ENCODE measurements at places on chromosomes 6 and 20.

GRCh38 chr20:34585019-34585418, 26.5 kb downstream of the MAP1LC3A start:
- no peak for DNase-seq

- DNase-seq: no peak
Measured at GRCh38 chr6:113403966-113404595, 453.1 kb upstream of the MARCKS start.

GRCh38 chr6:33073431-33073871, at the start of gene HLA-DPA1:
Gene HLA-DPA1 (minus strand): TSS chr6:33073649.
- no peak for DNase-seq

GRCh38 chr20:23244156-23244915, 106.3 kb upstream of the NXT1 start:
- DNase-seq: no peak

- DNase-seq: no peak
Measured at GRCh38 chr6:3696525-3697088, 54.9 kb downstream of the PXDC1 start.

GRCh38 chr20:12156252-12156651, 238.6 kb downstream of the BTBD3 start:
- no peak for DNase-seq

- no peak for DNase-seq
Measured at GRCh38 chr6:40331545-40331944, 255.6 kb downstream of the LRFN2 start.

DNA sequence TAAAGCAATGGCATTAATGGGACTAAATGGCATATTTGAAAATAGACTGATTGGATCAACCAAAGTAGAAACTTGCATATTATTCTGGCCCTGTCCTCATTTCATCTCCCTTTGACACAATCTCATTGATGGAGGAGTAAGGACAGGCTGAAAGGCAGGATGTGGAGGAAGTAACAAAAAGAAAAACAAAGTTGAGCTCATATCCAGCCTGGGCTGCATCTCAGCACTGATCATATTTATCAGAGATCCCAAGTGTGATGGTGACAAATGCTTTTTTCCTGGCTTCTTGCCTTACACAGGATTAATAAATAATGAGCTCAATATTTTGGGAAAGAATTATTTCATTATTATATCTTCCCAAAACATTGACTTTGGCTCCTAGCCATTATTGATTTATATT, 622.7 kb downstream of the CD109 start:
- no peak for DNase-seq

- DNase-seq: no peak
Measured at GRCh38 chr6:162528538-162528937, 199.0 kb downstream of the PRKN start.

DNA sequence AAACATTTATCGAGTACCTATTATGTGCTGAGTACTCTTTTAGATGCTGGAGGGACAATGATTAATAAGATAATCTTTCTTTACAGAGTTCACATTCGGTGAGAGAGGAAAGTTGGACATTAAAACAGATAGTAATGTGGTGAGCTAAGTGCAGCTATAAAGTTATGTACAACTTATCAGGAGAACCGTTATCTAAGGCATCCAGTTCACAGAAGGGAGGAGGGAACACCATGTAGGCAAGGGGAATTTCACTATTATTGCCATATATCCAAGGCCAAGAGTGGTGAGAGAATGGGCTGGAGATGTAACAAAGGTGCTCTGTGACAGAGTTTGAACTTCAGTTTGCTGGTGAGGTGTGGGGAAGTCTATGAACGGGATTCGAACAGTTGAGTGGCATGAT, 105.8 kb downstream of the CARMIL1 start:
- DNase-seq: no peak

DNA sequence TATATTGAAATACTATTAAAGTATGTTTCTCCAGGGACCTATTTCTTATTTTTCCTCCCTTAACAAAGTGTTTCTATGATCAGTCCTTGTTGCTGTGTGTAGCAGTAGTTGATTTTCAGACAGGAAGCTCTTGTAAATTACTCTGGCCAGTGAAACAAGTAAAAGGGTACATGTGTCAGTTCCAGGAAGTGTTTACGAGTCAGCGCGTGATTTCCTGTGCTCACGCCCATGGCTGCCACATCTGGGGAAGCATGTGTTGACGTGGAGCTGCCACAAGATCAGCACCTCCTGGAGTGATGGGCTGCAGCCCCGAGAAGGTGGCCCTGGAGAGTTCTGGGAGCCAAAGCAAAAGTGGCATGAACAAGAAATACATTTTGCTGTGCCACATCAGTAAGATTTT, 38.6 kb upstream of the GGTLC1 start:
- no peak for DNase-seq

- DNase-seq: no peak
Measured at GRCh38 chr6:56243518-56244070, 3.8 kb downstream of the COL21A1 start.

DNA sequence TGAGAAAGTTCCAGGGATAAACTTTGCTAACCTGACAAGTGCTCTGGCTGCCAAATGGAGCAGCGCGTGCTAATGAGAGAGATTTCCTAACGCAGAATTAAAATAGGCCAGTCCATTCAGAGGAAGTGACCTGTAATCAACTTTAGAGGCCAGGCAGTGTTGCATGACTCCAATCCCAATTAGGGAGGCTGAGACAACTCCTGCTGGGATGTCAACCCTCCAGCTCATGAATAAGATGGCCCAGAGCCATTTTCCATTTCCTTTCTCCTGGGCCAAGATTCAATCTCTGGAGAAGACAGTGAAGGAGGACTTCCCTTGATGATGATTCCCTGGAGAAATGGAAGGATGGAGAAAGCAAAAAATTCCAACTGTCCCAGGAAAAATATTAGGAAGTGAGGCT, 241.5 kb upstream of the RNF24 start:
- no peak for DNase-seq

DNA sequence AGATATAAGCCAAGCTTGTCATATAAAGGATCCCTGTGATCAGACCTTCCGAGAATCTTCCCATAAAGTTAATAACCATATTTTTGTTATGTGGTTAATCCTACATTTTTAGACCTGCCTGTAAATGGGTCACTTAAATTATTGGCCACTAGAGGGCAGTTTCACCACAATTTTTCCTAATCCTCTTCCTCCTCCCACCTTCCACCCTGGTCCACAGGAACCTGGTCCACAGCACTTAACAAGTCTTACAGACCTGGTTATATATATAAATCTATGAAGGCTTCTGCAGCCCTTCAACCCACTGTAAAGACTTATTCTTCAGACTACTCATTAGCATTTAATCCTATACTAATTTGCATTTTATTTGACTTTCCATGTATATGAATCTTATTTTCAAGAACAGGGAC, 28.3 kb downstream of the MRS2 start:
- DNase-seq: peak; percentile 23

DNA sequence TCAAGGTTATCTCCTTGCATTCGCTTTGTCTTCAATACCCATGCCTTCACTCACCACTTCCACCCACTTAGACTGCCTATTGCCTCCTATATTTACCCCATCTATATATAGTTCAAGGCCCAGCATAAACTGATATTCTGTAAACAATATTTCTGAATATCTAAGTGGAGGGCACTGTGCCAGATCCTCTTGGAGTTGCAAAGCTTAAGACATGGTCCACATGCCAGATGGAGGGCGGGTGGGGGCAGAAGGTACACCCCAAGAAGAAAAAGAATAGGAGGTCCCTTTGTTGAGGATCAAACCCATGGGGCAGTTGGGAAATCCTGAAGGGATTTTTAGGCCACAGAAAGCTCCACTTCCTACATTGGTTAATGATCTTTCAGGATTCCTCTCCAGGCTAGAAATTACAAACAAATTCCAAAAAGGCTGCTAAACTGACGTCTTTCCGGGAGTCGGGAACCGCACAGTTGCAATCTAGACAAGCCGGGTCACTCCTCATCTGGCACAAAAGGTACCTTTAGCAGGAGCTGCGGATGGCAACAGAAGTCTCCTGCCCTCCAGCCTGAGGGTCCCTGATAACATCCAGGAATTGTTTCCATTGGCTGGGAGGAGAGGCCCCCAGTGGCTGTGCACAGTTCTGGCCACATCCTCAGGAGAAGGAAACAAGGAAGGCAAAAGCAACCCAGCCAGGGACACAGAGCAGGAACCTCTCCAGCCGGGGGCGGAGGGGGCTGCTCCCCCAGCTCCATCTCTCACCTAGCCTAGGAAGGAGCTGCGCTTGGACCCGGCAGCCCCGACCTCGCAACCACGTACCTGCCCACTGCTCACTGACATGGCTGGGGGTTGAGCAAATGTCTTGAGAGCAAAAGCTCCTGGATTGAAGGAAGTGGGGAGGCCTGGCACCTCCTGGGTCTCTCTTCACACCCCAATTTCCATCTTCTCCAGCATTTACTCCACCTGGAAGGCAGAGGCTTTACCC, 5.9 kb upstream of the LPIN3 start:
- no peak for DNase-seq

GRCh38 chr6:113634352-113635163, 222.6 kb upstream of the MARCKS start:
- DNase-seq: no peak

- peak; percentile 47 for DNase-seq
Measured at GRCh38 chr6:123338394-123338793, 298.4 kb downstream of the TRDN start.

DNA sequence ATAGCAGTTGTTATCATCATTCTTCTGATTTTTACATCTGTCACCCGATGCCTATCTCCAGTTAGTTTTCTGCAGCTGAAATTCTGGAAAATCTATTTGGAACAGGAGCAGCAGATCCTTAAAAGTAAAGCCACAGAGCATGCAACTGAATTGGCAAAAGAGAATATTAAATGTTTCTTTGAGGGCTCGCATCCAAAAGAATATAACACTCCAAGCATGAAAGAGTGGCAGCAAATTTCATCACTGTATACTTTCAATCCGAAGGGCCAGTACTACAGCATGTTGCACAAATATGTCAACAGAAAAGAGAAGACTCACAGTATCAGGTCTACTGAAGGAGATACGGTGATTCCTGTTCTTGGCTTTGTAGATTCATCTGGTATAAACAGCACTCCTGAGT, 2.1 kb downstream of the CALHM6 start:
- DNase-seq: no peak

- no peak for DNase-seq
Measured at GRCh38 chr6:110548110-110548847, 71.9 kb upstream of the SLC22A16 start.

DNA sequence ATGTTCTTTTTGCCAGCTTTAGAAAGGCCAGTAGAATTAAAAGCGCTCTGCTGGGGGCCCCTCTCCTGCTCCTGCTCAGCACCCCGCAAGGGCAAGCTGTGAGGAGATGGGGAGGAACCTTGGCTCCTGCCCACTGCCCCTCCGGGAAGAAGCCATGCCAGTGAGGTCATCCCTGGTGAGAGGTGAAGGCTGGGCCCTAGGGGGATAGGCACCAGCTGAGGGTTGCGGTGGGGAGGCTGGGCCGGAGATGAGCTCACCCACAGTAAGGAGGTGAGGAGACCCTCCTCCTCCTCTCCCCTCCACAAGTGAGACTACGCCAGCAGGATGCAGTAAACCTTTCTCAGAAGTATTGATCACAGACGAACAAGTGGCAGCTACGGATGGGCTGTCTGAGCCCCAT, 32.1 kb downstream of the LRFN2 start:
- DNase-seq: no peak

DNA sequence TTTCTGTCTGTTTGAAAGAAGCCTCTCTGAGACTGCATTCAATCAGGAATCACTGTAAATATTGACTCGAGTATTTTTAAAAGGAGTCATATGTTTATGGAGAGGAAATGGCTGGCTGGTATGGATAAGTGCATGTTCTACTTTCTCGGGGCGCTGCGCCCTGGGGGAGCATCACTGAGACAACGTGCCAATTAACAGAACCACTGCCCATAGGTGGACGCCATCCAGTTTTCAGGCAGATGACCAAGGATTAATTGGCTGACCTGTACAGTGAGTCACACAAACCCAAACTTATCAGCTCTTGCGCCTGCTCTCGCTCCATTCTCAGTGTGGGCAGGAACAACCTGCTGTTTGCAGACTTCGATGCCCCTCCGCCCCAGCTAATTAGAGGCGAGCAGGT, 571.2 kb downstream of the QKI start:
- DNase-seq: no peak

DNA sequence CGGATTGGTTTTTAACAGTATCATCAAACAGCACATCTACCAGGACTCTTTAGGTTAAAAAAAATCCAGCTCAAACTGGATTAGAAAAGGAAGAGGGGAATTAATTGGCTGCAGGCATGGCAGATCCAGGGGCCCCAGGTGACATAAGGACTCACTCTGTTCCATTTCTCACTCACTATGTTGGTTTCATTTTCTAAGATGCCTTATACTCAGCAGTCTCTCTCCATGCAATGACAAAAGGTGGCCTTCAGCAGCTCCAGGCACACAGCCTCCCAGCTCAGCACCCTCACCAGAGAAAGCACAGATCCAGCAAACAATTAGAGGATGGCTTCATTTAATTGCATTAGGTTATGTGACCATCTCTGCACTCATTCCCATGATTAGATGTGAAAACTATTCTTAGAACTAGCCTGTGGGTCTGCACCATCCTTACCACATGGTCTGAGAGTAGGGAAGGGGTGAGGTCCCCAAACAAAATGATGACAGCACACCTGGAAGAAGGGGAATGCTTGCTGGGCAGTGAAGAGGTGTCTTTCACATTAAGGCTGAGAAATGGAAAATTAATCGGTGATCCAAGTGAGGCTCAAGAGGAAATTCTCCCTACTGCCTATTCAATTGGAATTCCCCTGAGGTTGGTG, 243.1 kb downstream of the CDH26 start:
- DNase-seq: no peak

GRCh38 chr6:163038317-163038716, 310.5 kb downstream of the PACRG start:
- no peak for DNase-seq

- no peak for DNase-seq
Measured at GRCh38 chr6:40881501-40881900, 157.5 kb downstream of the UNC5CL start.

GRCh38 chr20:6467562-6467961, 299.9 kb upstream of the BMP2 start:
- DNase-seq: no peak

DNA sequence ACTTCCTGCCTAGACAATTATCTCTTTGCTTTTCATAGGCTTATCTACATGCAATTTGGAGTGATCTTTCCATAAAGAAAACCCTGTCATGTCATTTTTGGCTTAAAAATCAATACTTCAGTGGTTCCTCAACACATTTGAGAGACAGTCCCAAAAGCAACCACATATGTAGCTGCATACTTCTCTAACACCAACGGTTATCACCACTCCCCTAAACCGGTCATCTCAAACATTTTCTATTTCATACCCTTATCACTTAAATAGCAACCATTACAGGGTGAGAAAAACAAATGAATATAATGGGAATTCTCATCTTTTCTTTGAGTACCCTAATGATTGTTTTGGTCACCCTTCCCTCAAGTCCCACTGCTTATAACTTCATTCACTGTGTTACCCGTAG, 5.1 kb downstream of the GLO1 start:
- no peak for DNase-seq

Data from NCI-H1105 (cell line).